Activated T-cell treated with anti-CD3 and anti-CD28 coated beads, Interleukin-2, amount 50 U/mL, for 24 hours (primary cell): ENCODE measurements at places on chromosomes 13 and 19.
A peak's percentile ranks its signal among the peaks of the same experiment; 100 is the strongest.

- no peak for DNase-seq
Measured at GRCh38 chr13:42766016-42766415, 15.4 kb upstream of the FAM216B start.

GRCh38 chr13:69168436-69168835 lies 939.2 kb upstream of the ATXN8OS start:
- no peak for DNase-seq

GRCh38 chr19:5900976-5901375 lies 2.6 kb downstream of the NDUFA11 start:
- no peak for DNase-seq

GRCh38 chr19:1081301-1082164 lies 13.6 kb downstream of the POLR2E start:
- no peak for DNase-seq

- peak; percentile 27 for DNase-seq
Measured at GRCh38 chr19:44356383-44357111, at the start of gene ZNF112. Gene ZNF112, minus strand, starts transcription at chr19:44356680. Its CDS starts 16,141 bp downstream, at chr19:44340539.

DNA sequence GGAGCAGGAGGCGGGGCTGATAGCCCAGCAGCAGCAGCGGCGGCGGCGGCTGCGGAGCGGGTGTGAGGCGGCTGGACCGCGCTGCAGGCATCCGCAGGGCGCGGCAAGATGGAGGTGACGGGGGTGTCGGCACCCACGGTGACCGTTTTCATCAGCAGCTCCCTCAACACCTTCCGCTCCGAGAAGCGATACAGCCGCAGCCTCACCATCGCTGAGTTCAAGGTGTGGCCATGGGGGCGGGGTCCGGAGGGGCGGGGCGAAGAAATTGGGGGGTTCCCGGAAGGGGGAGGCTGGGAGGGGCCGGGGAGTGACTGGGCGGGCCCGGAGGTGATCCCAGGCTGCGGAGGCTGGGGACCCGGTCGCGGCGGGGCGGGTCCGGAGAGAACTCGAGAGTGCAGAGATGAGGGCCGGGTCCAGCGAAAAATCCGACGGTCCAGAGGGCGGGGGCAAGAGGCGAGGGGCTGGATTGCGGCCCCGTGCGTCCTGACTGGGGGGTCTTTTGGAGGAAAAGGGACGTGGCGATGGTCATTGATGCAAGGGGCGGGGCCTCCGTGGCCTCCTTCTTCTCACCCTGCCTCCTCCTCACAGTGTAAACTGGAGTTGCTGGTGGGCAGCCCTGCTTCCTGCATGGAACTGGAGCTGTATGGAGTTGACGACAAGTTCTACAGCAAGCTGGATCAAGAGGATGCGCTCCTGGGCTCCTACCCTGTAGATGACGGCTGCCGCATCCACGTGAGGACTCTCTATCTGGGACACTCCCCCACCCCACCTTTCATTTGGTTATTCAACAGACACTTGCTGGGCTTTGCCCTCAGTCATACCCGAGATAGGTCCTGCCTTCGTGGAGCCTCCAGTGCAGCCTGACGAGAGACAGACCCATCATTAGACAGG lies at the start of gene TBCB:
Gene TBCB, plus strand, starts transcription at position 16 of the 891 bp plus-strand sequence. Its CDS starts 93 bp downstream, at position 109.
- DNase-seq, result peak; percentile 94

DNA sequence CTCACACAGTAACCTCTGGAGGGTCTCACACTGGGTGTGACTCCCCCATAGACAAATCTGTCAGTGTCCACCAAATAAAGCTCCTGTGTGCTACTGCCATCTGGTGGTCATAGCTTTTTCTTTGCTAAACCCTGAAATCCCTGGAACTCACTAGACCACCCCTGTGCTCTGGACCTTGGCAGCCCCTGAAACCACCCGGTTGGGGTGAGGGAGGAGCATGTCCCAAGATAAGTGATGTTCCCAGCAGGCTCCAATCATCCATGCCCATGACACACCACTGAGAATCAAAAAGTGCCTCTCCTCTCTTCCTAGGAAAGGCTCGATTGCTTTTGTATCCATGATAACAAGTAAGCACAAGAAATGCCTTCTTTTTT lies 6.5 kb upstream of the HSD17B14 start:
- DNase-seq, result peak; percentile 51

DNA sequence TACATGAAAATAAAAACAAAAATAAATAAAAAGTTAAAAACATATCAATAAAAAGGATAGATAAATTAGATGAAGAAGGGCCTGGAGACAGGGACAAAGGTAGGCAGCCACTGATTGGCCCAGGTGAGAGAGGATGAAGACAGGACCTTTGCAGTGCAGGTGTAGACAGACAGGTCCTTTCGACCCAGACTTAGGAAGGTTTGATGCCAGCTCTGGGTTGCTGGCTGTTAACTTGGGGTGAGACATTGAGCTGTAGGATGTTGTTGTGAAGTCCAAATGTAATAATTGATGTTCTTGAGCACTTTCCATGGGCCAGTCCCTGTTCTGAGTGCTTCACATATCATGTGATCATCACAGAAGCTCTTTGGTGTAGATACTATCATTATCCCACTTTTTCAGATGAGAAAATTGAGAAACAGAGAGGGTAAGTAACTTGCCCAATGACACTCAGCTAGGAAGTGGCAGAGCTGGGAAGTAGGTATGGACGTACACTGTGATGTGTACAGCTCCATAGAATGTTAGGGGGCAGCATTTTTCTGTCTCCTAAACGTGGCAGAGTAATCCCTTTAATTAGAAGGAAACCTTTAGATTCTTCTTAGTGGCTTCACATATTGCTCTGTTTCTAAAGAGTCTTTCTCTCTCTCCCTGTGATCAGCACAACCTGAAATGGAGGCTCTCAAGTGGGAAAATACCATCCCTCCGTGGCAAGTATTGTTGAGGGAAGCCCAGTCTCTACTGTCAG lies 76.0 kb upstream of the STK24 start:
- no peak for DNase-seq

DNA sequence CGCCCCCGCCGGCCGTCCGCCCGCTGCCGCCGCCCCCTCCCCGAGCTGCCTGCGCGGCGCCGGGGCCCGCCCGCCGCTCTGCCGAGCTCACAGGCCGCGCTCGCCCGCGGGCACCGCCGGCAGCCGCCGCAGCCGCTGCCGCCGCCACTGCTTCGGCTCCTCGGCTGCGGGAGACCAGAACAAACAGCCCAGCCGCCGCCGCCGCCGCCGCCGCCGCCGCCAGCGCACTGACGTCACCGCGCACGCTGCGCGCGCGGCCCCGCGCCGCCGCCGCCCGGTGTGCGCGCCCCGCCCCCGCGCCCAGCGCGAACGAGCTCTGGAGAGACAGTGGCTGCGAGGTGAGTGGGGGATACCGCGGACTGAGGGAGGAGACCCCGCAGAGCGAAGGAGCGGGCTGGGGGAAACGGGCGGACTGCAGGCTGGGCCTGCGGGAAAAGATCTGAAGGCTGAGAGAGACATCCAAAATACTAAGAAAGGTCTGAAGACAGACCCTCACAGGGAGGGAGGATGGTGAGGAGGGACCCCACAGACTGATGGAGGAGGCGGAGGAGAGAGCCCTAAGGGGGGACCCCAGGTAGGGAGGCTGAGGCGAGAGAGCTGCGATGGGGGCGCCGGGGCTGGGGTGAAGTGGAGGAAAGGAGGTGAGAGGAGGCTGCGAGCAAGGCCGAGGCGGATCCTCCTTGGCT lies at the start of gene BRD4:
Gene BRD4, minus strand, starts transcription at position 229 of the 686 bp plus-strand sequence. CDS start 59,440 bp downstream, outside the sequence.
- peak; percentile 88 for DNase-seq

DNA sequence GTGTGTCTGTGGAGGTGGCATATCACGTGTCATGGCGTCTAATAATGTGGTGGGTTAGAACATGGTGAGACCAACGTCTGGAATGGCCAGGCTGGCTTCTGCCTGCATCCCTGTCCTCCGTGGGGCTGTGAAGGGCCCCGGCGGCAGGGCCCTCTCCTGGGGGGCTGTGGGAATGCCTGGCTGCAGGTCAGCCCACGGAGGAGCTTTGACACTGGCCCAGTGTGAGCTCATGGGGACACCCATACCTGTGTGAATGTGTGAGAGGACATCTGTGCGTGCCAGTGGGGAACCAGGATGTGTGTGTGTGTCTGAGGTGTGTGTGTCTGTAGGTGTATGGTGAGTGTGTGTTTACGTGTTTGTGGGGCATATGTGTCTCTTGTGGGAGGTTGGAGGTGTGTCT lies 300.1 kb downstream of the TEX29 start:
- DNase-seq, result no peak

DNA sequence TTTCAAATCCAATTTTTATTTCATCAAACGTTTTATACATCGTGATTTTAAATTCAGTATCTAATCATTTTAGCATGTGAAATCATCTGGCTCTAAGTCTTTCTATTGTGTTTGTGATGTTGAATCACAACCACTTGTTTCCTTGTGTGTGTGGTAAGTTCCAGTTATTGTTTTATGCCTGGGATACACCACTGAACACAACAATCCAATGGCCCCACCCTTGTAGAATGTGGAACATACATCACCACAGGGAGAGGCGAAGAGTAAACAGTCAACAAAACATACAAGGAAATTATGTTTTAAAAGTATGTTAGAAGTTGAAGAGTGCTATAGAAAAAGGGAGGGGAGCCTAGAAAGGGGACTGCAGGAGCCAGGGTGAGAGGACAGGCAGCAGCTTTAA lies 100.5 kb downstream of the EPSTI1 start:
- no peak for DNase-seq

GRCh38 chr19:29771708-29772414 lies 39.9 kb upstream of the CCNE1 start:
- DNase-seq, result peak; percentile 42

DNA sequence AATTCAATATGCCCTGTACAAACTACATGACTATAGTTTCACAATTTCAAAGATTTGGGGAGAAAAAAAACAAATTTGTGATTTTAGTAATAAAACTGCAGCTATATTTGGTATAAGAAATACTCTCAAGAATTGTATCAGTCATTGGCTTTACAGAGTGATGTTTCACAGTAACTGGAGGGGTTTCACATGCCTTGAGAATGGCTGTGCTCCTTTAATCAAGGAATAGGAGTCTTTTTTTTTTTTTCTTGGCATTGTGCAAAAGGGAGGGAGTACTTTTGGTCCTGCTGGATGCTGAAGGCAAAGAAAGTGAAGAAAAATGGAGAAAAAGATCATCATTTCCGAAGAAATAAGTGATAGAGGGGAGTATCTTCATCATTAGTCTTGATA lies 6.8 kb downstream of the ZNF507 start:
- DNase-seq, result no peak

- DNase-seq, result no peak
Measured at GRCh38 chr19:35978271-35978670, 16.7 kb upstream of the SDHAF1 start.

DNA sequence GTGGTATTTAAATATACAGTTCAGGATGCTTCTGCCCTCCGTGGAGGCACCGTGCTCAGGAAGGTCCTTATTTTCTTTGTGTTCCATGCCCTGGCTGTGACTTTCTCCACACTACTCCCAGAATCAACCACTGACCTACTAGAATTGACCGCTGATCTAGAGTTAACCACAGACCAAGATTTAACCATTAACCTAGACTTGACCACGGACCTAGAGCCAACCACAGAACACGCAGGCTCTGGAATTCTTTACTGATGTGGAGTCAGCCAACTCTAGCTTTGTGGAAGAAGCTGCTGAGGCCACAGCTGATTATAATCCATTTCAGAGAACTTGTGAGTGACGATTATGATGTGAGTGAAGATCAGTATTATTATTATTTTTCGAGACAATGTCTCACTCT lies 18.0 kb downstream of the GTF2F2 start:
- DNase-seq, result no peak

GRCh38 chr13:99959127-99959539 lies 12.4 kb downstream of the ZIC5 start:
- DNase-seq, result no peak

GRCh38 chr13:48214519-48215121 lies 18.4 kb upstream of the ITM2B start:
- DNase-seq, result no peak

GRCh38 chr19:22622901-22623840 lies 11.0 kb upstream of the ZNF492 start:
- DNase-seq, result no peak

DNA sequence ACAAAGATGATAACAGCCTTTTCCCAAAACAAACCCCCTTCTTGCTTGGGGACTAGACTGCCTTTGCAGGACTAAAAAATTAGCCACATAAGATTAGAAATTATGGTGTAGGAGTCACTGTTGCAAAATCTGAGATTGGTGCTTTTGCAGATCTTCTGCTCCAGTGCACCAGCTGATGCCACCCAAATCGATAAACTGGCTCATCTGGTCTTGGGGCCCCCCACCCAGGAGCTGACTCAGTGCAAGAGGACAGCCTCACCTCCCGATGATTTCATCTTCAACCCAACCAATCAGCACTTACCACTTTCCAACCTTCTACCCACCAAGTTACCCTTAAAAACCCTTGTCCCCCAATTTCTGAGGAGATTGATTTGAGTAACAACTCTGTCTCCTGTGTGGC lies 47.1 kb upstream of the PEPD start:
- no peak for DNase-seq

GRCh38 chr19:19211499-19212420 lies at the start of gene NCAN:
Gene NCAN, plus strand, starts transcription at chr19:19211958. Its CDS starts 4,996 bp downstream, at chr19:19216954.
- no peak for DNase-seq

GRCh38 chr13:79691826-79692225 lies 210.9 kb downstream of the NDFIP2 start:
- no peak for DNase-seq

DNA sequence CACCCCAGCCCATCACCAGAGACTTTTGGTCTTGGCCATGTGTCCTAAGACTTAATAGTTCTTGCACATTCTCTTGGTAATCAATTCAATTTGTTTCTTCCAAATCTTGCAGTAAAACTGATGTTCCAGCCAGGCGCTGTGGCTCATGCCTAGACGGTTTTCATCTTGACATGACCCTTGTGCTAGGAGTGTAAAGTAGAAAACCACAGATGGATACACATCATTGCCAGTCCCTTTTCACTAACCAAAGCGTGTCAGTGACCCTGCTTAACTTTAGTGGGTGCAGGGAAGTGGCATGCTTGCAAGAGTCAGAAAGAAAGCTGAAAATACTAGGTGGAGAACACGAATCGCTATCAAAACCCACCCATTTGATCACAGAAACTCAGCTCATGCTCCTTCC lies 18.0 kb upstream of the CD70 start:
- DNase-seq, result no peak

GRCh38 chr19:38162094-38162493 lies 61.9 kb downstream of the DPF1 start:
- DNase-seq, result no peak

DNA sequence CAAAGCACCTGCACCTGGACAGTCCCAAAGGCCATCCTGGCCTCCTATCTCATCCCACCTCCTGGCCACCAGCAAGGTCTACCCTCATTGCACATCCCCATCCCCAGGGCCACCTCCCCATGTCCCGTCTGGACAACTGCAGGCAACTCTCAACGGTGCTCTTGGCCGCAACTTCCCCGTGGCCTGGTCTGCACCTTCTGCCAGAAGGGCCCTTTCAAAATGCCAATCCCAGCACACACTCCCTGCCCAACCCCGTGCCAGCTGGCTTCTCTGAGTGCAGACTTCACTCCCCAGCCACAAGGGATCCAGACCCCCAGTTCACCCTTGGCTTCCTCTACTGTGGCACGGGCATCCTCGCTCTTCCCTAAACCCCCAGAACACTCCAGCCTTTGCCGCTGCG lies 8.2 kb downstream of the PEPD start:
- no peak for DNase-seq

GRCh38 chr13:73664851-73665250 lies 469.4 kb downstream of the KLF12 start:
- DNase-seq, result no peak

GRCh38 chr19:12330340-12330739 lies 3.1 kb downstream of the ZNF563 start:
- DNase-seq, result no peak

- DNase-seq, result no peak
Measured at GRCh38 chr19:43872547-43873336, 45.6 kb downstream of the ZNF283 start.
